ENCODE measurements at places on chromosomes 7 and 10. TPM values are rescaled to one million over a fixed set of nuclear protein-coding genes. Genes with fewer than 3 reads are reported as not detected.

HOXA7 gene
- total RNA-seq = 2.7 TPM

TYW1B gene
- 2.6 TPM for total RNA-seq

C10orf105 gene
- under 0.01 TPM for total RNA-seq

ERLIN1 gene
- total RNA-seq = 33.8 TPM

OR2A12 gene
- total RNA-seq = not detected

BMPER gene
- 10.2 TPM for total RNA-seq

DPYSL4 gene
- 1.6 TPM for total RNA-seq

PDZD7 gene
- 0.37 TPM for total RNA-seq
